T1000 (cell line): ENCODE measurements at places on chromosomes 4 and X.

GRCh38 chr4:83686166-83686565 is 150.3 kb downstream of the GPAT3 start:
- DNase-seq, result peak; percentile 53

GRCh38 chr4:151652841-151653547 is 107.8 kb downstream of the GATB start:
- DNase-seq, result no peak

DNA sequence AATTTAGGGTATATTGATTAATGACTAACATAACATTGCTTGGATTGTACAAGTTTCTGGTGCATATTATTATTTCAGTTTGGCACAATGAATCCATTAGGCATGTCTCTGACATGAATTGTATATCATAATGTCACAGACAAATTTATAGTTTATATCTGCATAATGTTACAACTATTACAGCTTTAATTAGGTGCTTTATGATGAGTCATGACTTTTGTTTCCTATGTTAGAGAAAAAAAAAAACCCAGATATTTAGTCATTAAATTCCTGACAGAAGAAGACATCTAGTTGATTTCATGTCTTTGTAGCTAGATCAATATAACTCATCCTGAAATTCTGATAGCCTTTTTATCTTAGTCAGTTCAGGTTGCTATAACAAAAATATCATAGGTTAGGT is 385.7 kb upstream of the EPHA5 start:
- DNase-seq, result no peak

GRCh38 chrX:68732906-68733493 is 85.5 kb downstream of the STARD8 start:
- no peak for DNase-seq

DNA sequence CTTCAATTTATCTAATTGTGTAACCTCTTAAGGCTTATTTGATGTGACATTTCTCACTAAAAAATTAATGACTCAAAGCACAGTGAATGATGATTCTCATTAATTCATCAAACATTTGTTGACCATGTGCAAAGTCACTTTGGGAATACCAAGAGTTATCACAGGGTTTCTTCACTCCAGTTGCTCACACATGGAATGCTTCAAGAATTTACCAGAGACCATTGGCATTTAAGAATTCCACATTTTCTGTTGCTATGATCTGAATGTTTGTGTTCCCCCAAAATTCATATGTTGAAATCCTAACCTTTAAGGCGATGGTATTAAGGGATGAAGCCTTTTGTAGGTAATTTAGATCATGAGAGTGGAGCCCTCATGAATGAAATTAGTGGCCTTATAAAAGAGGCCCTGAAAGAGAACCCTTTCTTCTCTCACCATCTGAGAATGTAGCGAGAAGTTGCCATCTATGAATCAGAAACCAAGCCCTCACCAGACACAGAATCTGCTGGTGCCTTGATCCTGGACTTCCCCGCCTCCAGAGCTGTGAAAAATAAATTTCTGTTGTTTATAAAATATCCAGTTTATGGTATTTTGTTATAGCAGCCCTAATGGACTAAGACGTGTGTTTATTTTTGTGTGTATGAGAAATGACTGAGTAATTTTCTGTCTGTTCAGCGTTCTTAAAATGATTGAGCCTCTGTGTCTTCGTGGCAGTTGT is 16.4 kb upstream of the SRPX start:
- no peak for DNase-seq

DNA sequence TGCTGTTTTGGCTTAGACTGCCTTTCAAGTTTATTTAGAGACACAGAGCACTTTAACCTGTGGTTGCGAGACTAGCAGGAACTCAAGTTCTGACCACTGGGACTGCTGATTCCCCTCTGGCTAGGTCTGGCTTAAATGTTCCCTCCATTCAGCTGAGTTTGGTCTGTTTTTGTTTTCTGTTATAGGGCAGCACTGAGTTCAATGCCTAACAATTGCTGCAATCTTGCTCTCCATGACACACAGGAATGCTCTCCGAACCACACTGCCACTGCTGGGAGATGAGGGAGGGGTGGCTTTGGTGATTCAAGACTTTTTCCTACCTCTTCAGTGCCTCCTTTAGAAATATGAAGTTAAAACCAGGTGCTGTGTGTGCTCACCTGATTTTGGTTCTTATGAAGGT is 106.3 kb upstream of the EOLA2 start:
- DNase-seq, result no peak

DNA sequence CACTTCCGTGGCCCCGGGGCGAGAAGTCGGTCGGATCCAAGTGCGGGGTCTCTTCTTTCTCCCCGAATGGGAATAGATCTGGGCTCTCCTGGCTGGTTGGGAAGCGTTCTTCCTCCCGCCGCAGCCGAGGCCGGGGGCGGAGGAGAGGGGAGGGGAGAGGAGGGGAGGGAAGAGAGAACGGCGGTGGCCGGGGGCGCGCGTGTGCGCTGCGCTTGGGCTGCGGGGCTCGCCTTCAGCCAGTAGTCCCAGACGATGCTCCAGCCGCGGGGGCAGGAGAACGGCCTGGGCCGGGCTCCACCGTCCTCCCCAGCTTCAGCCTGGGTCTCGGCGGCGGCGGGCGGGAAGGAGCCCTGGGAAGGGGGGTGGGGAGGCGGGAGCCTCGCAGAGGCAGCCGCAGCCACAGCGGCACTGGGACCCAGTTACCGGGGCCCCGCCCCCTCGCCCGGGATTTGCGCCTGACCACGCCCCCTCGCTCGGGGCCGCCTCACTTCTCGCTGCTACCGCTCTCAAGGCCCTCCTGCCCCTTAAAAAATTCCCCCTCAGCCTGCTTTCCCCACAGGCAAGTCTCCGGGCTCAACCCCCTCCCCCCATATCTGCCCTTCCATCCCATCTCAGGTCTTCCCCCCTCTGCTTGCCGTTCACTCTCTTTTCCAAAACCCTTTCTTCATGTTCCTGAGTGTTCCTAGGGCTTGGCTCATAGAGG is at the start of gene FGD1:
TSS of gene FGD1 (minus strand) at position 421 of the 703 bp plus-strand sequence. CDS start 802 bp downstream, outside the sequence.
- DNase-seq, result peak; percentile 60

GRCh38 chr4:78568640-78569305 is 17.2 kb downstream of the ANXA3 start:
- no peak for DNase-seq
